Stimulated activated CD4-positive, alpha-beta T cell treated with anti-CD3 and anti-CD28 coated beads, TNF-alpha, amount 100 ng/mL, for 48 hours (primary cell): ENCODE measurements at places on chromosomes 3 and 15.

DNA sequence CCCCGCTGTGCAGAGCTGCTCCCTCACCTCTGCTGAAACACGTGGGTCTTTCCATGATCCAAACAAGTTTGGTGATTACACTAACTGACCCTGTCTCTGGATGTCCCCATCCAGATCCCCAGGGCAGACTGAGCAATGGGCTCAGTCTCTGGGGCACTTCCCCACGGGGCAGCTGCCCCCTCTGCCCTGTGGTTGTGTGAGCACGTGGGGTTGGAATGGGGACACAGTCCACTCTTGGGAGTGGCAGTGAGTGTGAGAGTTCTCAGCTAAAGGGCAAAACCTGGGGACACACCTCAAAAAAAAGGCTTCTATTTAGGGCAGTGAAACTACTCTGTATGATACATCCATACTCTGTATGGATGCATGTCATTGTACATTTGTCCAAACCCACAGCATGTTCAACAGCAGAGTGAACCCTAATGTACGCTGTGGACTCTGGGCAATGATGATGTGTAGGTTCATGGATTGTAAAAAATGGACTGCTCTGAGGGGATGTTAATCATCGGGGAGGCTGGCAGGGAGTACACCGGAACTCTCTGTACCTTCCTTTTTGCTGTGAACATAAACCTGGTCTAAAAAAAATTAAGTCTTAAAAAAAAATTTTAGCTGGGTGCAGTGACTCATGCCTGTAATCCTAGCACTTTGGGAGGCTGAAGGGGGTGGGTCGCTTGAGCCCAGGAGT is 49.9 kb upstream of the BLM start:
- DNase-seq = no peak

DNA sequence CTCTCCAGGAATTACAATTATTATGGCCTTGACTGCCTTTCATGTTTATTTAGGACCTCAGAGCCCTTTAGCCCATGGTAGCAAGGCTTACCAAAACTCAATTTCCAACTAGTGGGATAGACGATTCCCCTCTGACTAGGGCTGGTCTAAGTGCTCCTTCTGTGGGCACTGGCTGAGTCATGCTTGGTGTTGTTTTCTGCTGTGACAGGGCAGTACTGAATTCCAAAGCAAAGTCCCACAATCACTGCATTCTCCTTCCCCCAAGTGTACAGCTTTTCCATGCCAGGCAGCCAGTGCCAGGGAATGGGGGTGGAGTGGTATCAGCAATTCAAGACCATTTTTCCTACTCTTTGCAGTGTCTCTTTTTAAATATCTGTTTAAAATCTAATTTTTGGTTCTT is 509.0 kb upstream of the NECTIN3 start:
- DNase-seq = no peak

DNA sequence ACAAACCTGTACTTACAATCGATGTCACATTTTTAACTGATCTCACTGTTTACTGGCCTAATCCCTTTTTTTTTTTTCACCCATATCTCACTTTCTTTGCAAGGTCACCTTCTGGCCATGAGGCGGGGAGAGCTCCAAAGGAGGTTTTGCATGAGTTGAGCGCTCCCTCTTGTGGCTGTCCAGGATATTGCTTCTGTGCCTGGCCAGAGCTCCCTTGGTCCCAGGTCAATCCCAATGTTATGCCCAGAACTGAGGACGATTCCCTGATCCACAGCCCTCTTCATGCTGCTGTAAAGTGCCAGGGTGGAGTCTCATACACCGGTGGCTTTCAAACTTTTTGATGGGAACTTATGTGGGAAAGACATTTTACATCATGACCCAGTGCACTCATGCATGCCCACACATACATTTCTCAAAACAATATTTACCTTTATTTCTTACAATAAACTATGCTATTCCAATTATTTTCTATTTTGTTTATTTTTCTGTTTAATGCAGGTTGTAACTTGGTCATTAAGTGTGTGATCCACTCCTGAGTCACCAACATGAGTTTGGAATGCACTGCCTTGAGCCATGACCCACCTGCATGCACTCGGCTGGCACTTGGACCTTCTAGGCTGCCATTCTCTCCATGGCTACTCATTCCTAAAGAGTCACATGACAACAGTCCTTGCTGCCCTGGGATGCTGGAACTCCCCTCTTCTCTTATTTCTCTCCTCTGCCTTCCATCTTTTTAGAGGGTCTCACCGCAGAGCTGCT is 9.6 kb upstream of the SST start:
- peak; percentile 51 for DNase-seq

DNA sequence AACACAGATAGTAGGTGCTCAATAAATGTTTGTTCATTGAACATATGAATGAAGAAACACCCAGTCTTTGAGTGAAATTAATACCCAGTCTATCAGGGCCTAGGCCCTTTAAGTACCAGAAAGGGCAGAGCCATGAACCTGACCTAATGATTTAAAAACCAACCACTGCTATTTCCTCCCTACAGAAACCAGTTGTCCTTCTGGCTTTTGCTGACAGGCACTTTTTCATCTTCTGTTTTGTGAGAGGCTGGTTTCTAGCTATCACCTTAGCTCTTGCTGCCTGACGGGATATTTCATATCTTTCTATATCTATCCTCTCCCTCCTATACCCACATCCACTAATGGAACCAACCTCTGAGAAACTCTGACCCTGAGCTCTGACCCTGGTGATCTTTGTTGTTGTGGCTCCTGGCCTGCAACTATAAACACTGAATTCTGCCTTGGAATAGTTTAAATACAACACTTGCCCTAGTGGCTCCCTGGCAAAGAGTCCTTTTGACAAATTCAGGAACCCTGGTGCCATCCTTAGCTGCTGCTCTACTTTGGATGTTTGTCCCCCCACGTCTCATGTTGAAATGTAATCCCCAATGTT is 4.1 kb upstream of the AHSG start:
- DNase-seq = no peak

DNA sequence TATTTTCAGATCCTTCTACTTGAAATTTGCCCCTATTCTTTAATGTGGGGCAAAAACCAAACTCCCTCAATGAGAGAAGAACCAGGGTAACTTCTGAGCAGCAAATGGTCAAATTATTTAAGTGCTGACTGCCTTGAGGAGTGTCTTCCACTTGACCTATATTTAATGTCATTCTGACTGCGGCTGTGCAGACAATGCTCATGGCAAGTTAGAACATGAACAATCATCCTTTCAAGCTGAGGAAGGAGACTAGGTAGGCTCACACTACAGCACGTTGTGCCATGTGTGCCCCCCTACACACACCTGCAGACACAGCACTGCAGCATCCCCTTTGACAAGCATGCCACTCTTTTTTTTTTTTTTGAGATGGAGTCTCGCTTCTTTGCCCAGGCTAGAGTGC is 98.2 kb downstream of the OSBPL10 start:
- DNase-seq = no peak

- DNase-seq = no peak
Observed at GRCh38 chr3:48938156-48938555, 19.5 kb downstream of the ARIH2 start.

DNA sequence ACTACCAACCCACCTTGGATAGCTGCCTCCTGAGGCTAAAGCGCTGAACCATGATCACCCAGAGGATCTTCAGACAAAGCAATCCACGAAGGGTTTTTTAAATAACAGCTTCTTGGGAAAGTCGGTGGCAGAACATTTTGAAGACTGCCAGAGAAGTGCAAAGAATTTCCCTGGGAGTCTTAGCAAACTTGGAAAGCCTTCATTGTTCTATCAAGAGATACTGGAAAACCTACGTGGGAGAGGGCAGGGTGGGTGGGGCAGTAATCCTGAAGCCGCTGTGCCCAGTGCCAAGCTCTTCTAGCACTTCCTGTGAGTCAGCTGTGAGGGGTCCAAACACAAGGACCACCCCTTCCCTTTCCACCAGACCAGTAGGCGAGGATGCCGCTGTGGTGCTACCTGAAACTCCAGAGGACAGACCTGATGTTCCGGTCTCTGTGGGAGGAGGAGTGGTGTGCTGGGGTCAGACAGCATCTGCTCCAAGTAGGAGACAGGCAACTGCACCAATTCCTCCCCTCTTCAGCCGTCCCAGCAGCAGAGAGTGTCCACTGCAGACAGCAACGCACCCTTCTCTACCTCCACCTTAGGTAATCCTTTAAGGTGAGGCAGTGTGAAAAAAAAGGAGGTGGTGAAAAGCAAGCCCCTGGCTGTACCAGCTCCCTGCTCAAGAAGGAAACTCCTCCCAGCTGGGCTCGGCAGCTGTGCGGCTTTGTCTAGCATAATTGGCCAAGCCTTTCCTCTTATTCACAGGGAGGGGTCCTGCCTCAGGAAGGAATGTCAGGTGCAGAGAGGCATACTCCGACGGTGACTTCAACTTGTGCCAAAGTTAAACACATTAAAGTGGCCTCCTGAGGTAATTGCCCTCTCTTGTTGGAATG is 99.0 kb downstream of the TMCC1 start:
- no peak for DNase-seq

DNA sequence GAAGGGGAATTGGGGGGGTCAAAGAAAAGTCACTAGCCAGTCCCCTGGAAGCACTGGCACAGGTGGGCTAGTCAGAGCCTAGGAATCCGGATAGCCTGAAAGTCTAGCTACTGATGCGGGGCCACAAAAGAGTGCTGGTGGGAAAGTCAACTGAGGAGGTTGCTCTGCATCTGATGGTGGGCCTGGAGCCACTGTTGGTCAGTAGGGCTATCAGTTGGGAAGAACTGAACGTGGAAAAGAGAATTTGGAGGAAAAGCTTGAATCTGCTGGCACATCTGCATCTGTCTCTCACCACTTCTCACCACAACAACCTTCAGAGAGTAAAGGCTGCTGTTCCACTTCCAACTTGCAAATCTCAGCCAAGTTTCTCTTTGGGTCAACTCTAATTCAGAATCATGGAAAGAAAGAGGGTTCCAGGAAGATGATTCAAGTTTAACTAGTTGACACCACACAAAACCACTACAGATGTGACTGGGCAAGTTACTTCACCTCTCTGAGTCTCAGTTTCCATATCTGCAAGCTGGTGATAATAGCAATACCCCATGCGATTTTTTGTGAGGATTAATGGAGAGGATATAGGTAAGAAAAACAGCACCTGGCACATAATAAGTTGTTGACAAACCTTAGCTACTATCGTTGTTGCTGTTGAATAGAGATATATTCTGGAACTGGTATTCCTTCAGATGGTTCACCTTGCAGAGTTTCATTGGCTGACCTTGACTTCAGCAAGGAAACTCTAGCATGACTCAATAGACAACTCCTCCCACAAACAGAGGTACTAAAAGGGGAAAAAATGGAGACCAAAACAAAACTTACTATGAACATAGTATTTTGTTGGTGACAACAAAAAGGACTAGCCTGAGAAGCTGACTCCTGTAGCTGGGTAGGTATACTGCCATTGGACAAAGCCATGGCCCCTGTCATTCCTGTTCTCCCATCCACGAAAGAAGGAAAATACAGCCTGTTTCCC is 280.2 kb upstream of the STT3B start:
- no peak for DNase-seq

- DNase-seq = peak; percentile 58
Observed at GRCh38 chr15:80776420-80777045, 2.6 kb upstream of the CEMIP start.

DNA sequence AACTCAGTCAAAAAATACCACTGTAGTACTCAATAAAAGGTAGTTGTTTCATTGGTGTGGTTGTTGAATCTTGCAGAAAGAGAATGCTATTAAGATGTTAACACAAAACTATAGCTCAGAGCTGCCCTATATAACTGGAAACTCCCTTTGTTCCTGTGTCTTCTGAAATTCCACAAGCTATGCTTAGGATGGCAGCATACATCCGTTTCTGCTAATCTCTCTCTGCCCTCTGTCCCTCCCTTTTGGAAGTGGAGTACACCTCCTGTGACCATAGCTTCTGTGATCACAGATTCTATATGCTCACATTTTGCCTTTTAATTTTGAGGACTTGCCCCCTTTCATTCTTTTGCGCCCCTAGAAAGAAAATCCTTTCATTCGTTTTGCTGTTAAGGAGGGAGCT is 33.7 kb downstream of the ARPP21 start:
- no peak for DNase-seq

GRCh38 chr3:150787741-150788370 is 24.9 kb upstream of the SIAH2 start:
- DNase-seq = peak; percentile 59

DNA sequence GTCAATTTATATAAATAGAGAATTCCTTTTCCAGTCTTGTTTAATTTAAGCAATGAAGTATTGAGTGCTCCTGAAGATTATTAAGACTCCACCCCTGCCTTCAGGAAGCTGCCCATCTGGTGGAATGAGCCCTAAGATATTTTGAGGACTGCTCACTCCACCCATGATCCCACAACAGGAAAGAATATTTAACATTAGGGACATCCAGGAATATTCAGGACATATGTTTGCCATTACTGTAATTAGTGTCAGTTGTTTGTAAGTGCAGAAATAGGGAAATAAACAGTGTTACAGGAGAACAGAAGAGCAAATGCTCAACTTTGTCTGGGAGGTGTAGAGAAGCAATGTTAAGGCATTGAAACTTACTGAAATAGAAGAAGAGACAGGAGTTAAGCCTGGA is 375.0 kb downstream of the ROBO2 start:
- no peak for DNase-seq
